Activated CD4-positive, alpha-beta T cell treated with anti-CD3 and anti-CD28 coated beads for 36 hours (primary cell): ENCODE measurements at places on chromosomes 2 and 18. TPM values are rescaled to one million over a fixed set of nuclear protein-coding genes. Genes with fewer than 3 reads are reported as not detected.

DNA sequence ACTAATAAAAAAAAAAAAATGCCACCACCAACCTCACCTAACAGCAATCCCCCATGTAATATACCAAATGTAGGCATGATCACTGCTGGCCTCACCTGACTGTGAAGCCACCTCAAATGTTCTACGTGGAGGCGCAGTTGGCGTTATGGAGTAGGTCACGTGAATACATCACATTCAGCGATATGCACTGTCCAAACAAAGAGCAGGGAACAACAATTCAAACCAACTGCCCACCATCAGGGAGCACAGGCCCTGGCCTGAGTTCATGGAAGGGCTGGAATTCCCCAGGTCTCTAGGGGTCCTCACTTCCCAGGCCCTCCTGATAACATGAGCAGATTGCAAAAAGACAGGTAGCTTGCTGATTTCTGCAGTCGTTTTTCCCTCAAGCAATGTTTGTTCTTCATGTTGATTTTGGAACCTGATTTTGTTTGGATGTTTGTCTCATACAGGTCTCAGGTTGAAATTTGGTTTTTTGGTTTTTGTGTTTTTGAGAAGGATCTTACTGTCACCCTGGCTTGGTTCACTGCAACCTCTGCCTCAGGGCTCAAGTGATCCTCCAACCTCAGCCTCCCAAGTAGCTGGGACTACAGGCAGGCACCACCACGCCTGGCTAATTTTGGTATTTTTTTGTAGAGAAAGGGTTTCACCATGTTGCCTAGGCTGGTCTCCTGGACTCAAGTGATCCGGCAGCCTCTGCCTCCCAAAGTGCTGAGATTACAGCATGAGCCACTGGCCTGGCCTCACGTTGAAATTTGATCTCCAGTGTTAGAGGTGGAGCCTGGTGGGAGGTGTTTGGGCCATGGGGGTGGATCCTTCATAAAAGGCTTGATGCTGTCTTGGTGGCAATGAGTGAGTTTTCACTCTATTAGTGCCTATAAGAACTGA lies 15.5 kb downstream of the TBC1D8 start:
- H3K27me3 ChIP-seq: no peaks in the 10 kb centered on the region
- H3K4me1 ChIP-seq: no peaks in the 10 kb centered on the region

The LRRC30 gene
- total RNA-seq: not detected

DNA sequence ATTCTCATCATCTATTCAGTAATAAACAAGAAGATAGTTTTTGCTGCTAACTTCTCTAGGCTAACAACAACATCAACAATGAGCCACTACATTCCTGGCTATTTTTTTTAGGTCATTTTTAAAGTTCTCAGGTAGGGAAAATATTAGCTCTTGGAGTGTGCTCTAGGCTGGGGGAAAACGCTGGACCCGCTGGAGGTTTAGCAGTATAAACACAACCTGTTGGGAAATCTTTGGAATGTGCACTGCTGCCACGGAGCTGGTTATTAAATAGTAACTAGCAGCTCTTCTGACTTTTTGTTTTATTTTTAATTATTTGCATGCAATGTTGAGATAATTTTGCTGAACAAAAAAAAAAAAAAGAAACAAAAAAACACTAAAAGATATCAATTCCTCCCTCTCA lies 892.1 kb upstream of the ACVR2A start:
- H3K4me1 ChIP-seq: no peaks in the 10 kb centered on the region

DNA sequence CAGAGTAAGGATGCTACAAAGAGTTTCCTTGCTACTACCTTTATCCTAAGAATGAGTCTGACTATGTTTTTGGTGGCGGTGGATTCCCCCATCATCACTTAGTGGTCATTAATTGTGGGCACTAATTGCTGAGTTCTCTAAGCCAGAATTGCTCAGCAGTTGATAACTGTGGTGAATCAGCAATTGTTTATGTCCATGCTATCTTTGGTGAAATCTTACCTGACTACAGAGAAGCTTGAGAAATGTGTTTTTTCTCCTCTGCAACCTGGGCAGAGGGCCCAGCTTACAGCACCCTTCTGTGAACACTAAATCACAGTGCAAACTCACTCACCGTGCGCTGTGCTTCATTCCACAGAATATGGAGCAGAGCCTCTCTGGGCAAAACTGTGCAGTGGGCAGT lies 683.6 kb downstream of the CNTNAP5 start:
- no peak overlapping the region for H3K4me3 ChIP-seq
- DNase-seq: no peak
- no peaks in the 10 kb centered on the region for H3K27me3 ChIP-seq
- H3K4me1 ChIP-seq: no peaks in the 10 kb centered on the region
- no peak overlapping the region for H3K27ac ChIP-seq

- peaks cover 41% of the 10 kb centered on the region for H3K4me1 ChIP-seq
- no peaks in the 10 kb centered on the region for H3K36me3 ChIP-seq
- no peak overlapping the region for H3K4me3 ChIP-seq
- no peak for DNase-seq
- H3K27me3 ChIP-seq: no peaks in the 10 kb centered on the region
Observed at GRCh38 chr2:42099438-42100173, 51.8 kb downstream of the PKDCC start.
